Stimulated activated CD4-positive, alpha-beta T cell treated with anti-CD3 and anti-CD28 coated beads, Interleukin-15, amount 100 ng/mL, for 48 hours (primary cell): ENCODE measurements at places on chromosomes 12 and 14.

DNA sequence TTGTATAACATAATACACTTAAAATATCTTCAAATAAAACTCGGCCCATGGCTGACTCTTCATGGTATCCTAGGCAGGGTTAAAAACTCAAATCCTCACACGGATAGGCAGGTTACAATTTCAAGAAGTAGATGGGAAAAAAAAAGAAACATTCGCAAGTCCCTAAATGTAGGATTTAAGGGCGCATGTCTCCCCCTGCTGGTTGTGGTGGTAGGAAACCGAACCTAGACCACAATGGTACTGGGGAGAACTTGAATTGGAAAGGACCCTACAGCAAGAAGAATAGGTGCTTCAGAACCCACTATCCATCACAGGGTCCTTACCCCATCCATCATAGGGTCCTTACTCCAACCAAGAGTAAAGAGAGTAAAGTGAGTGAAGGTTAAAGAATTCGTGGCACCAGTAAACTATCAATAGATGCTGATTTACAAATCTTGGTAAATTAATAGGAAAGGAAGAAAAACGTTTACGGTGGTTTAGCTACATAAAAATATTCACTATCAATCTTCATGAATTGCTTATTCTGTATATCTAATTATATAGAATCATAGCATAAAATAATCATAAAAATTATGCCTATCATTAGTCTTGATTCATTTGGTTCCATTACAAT is 3.3 kb upstream of the CIPC start:
- peak; percentile 54 for DNase-seq

DNA sequence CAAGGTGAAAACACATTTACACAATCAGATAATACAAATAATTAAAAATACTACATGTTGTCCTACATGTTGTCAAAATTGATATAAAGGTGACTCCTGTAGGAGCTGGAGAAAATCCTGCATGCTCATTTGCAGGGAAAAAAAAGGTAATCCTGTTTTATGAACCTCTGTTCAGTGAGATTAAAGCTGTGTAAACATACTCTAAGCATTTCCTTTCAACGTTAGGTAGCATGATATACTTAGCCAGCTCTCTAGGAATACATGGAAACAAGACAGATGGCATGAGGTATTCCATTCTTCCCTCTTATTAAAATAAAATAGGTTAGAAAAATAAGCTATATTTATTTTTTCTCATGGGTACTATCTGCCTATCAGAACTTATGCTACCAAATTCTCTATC is 635.7 kb upstream of the FLRT2 start:
- no peak for DNase-seq

DNA sequence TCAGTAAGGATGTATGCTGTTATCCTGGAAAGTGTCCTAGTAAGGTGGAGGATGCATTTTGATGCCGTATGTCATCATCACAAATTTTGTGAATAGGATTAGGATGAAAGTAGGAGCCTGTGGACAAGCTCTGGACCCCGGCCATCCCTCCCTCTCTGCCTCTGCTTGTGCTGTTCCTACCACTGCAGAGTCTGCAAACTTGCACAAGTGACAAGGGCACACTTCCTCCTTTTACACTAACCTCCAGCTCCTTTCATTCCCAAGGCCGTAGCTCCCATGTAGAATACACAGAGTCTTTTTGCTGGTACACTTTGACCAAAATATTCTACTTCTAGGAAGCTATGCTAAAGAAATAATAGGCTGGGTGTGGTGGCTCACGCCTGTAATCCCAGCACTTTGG is 13.3 kb upstream of the TMCC3 start:
- DNase-seq: no peak

- DNase-seq: no peak
Measured at GRCh38 chr14:76193696-76194095, 42.0 kb downstream of the GPATCH2L start.

DNA sequence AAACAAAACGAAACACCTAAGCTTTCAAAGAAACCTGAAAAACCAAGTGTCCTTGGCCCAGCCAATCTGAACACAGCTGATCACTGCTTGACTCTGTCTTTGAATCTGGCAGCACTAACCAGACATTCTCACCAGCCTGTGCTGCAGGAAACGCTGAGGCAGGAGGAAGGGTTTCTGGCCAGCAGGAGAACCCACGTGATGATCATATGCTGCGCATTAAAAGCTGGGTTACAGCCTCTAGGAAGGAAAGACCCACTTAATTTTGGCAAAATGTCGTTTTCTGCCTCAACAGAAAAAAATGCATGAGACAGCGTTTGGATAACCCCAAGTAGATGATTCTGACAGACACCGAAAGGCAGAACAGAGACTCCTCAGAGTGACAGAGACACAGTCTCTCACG is 9.8 kb downstream of the APPL2 start:
- DNase-seq: no peak

- no peak for DNase-seq
Measured at GRCh38 chr14:56745097-56745496, 65.2 kb downstream of the OTX2 start.
